ENCODE measurements at places on chromosomes 16 and 17.

- peaks cover 70% of the 10 kb centered on the region for H3K4me1 ChIP-seq
- H3K4me3 ChIP-seq, result peak overlapping the region; percentile 38
- H3K36me3 ChIP-seq, result peaks cover 11% of the 10 kb centered on the region
- no peak for DNase-seq
- peak overlapping the region; percentile 87 for H3K27ac ChIP-seq
Observed at GRCh38 chr16:27430923-27431484, 29.0 kb downstream of the IL21R start.

GRCh38 chr16:68389750-68390371 lies 58.4 kb downstream of the SMPD3 start:
- no peaks in the 10 kb centered on the region for H3K27me3 ChIP-seq
- no peak overlapping the region for H3K27ac ChIP-seq
- H3K4me3 ChIP-seq, result no peak overlapping the region
- no peak for DNase-seq
- H3K4me1 ChIP-seq, result no peaks in the 10 kb centered on the region

DNA sequence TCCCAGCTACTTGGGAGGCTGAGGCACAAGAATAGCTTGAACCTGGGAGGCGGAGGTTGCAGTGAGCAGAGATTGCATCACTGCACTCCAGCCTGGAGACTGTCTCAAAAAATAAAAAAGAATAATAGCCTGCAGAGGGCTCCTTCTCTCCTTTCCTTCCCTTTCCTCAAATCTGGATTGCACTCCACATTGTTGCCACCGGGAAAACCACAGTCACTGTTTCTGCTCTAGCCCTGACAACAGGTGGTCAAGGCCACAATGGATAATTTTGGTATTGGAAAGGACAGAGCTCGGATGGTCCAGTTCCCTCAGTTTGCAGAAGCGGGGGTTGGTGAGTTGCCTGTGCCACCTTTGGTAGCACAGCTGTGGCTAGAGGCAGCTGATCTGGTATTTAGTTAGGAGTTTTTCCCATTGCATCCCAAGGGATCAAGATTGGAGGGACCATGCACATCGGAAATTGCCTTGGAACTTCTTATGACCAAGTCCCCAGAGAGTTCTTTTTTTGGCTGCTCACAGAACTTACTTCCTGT lies 44.7 kb upstream of the PRSS54 start:
- no peak for DNase-seq
- no peak overlapping the region for H3K4me3 ChIP-seq
- no peak overlapping the region for H3K27ac ChIP-seq
- H3K4me1 ChIP-seq, result peaks cover 7% of the 10 kb centered on the region

GRCh38 chr17:18262111-18262510 lies 1.6 kb downstream of the MIEF2 start:
- peaks cover 16% of the 10 kb centered on the region for H3K36me3 ChIP-seq
- peak overlapping the region; percentile 76 for H3K4me3 ChIP-seq
- no peaks in the 10 kb centered on the region for H3K27me3 ChIP-seq
- no peak for DNase-seq

- H3K4me3 ChIP-seq, result no peak overlapping the region
- H3K4me1 ChIP-seq, result no peaks in the 10 kb centered on the region
- no peak for DNase-seq
Observed at GRCh38 chr17:79981661-79982101, 54.0 kb downstream of the TBC1D16 start.

- H3K27me3 ChIP-seq, result no peaks in the 10 kb centered on the region
- H3K27ac ChIP-seq, result no peak overlapping the region
- no peaks in the 10 kb centered on the region for H3K36me3 ChIP-seq
- DNase-seq, result no peak
- H3K4me3 ChIP-seq, result no peak overlapping the region
Observed at GRCh38 chr16:74320707-74321106, 24.1 kb downstream of the PSMD7 start.

GRCh38 chr17:76275382-76276068 lies 10.4 kb downstream of the UBALD2 start:
- H3K36me3 ChIP-seq, result no peaks in the 10 kb centered on the region
- H3K27ac ChIP-seq, result peak overlapping the region; percentile 88
- peaks cover 54% of the 10 kb centered on the region for H3K4me1 ChIP-seq

DNA sequence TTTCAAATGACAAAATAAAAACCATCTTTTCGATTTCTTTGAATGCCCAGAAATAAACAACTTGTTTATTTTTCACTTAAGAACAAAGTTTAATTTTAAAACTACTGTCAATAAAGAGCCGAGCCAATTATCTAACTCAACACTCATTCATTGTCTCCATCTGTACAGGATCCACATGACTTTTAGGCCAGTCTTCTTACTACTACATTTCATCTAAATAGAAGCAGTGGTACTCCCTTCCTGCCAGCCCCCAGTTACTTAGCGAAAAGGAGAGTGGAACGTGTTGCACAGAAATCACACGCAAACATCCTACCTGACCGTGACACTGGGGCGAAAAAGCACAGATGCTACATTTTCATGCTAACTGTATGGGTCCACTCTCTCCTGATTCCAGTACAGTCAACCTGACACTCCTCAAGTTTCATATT lies 1.2 kb downstream of the GNA13 start:
- peak; percentile 17 for DNase-seq
- peak overlapping the region; percentile 91 for H3K4me3 ChIP-seq
- no peaks in the 10 kb centered on the region for H3K27me3 ChIP-seq
- peak overlapping the region; percentile 93 for H3K27ac ChIP-seq
- peaks cover 39% of the 10 kb centered on the region for H3K36me3 ChIP-seq
- peaks cover 60% of the 10 kb centered on the region for H3K4me1 ChIP-seq

GRCh38 chr16:15836074-15836473 lies 20.8 kb downstream of the MYH11 start:
- no peak overlapping the region for H3K27ac ChIP-seq
- no peak overlapping the region for H3K4me3 ChIP-seq
- H3K4me1 ChIP-seq, result no peaks in the 10 kb centered on the region
- no peaks in the 10 kb centered on the region for H3K36me3 ChIP-seq
- no peaks in the 10 kb centered on the region for H3K27me3 ChIP-seq

DNA sequence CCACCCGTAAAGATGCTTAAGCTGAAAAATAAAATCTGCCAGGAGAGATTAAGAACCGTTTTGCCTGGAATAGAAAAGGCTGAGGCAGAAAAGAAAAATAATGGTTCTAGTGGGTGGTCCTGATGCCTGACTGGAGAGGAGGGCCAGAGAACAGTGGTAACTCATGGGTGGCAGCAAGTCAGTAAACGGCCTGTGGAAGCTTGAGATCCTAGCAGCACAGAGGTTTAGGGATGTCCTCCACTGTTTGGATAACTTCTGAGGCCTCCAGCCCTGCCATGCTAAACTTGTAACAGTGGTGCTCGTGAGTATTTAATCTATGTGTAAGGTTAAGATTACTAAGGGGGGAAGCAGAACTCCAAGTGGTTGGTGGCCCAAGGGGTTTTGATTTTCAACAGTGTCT lies 21.2 kb upstream of the PHAF1 start:
- DNase-seq, result no peak
- H3K36me3 ChIP-seq, result peaks cover 43% of the 10 kb centered on the region
- no peak overlapping the region for H3K4me3 ChIP-seq

Data from naive thymus-derived CD8-positive, alpha-beta T cell (primary cell).